ENCODE measurements at places on chromosomes 1 and 21.

GRCh38 chr1:202689493-202690342, 20.5 kb downstream of the SYT2 start:
- no peak for DNase-seq

DNA sequence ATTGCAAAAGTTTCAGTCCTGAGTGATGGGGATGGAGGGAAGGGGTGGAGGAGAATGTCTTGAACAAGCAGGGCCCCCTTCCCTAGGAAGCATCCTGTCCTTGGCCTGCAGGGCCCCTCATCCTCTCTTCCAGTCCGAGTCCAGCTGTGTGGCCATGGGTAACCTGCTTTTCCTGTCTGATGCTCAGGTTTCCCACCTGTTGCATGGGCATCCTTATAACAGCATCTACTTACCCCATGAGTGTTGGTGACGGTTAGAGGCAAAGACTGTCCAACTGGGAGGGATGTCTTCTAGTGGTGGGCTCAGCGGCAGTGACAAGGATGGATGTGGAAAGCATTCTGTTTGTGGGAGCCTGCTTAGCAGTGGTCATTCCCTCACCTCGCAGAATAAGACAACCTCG, 1.9 kb downstream of the UBL4B start:
- DNase-seq, result no peak

GRCh38 chr1:231310391-231310934, 27.2 kb downstream of the EXOC8 start:
- no peak for DNase-seq

DNA sequence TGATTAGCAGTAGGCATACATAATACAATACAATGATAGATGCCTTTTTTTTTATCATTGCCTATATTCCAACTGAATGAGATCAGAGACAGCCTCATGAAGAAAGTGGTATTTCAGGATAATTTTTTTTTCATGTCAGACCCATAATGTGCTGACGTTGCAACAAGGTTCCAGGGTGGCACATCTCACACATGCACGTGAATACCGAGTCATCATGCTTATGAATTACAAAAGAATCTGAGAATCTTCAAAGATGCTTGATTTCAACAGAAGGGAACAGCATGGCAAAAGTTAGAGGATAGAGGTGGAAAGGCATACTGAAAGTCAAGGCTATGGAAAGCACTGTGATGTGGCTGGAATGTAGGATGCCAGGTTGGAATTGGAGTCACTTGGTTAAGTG, 5.0 kb upstream of the RNF11 start:
- DNase-seq, result no peak

GRCh38 chr1:210815641-210816550, 318.1 kb downstream of the KCNH1 start:
- no peak for DNase-seq

DNA sequence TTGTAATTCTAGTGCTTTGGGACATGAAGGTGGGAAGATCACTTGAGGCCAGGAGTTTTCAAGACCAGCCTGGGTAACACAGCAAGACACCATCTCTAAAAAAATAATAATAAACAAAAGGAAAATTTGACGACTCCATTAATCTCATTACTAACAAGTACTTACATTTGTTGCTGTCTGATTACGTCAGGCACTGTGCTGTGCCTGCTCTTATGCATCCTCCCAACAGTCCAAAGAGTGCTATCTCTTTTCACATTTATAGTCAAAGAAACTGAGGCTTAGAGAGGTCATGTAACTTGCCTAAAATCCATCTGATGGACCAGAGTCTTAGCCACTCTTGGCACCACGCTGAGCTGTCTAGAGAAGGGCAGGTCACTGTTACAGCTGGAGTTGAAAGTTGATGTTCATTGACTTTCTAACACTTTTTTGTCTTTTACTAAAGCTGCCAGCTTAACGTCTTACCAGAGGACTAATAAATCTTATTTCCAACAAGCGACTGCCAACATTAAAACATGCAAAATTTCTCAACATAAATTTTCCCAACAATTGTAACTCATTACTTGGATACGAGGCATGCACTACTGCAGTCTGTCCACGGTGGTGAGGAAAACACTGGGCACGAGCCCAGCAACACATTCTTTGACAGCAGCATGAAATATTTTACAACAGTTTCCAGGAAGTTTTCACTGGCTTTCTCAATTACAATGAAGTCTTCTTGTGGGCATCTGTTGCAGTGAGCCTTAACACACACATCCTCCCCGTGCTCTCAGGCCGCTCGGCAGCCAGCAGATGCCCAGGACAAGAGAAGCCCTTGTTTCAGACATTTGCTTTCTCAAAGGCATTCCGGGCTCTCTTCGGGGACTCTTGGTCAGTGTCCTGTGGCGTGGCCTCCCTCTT, 262.9 kb upstream of the PROX1 start:
- no peak for DNase-seq

DNA sequence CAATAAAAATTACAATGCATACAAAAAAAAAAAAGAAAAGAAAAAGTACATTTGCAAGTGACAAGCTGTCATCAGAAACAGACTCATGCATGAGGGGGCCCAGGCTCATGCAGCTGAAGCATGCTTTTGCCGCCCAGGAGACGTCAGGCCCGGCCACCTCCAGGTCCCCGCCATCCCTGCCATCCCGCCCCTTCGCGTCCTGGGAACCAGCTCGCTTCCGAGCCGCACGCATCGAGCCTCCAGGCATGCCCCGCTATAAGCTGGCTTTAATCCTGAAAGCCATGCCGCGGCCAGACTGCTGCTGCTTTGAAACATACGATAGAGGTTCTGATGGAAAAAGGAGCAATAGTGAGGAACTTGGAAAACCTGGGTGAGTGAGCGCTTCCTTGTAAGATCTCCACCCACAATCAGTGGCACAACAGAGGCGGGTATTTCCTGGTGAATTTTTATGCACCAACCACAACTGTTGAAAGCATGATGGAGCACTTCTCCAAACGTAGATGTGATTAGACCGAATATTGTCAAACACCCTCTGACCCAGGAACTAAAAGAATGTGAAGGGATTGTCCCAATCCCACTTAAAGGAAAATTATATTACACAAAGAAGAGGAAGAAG, 113.7 kb downstream of the FAF1 start:
- DNase-seq, result no peak

GRCh38 chr1:182133181-182133580, 71.7 kb upstream of the ZNF648 start:
- DNase-seq, result no peak

Measured in activated T-helper 9 cell treated with anti-CD3 and anti-CD28 coated beads, Interleukin-2, amount 50 U/mL, for 16 hours (primary cell).